ENCODE measurements at places on chromosomes 5 and 9.
A peak's percentile ranks its signal among the peaks of the same experiment; 100 is the strongest.

DNA sequence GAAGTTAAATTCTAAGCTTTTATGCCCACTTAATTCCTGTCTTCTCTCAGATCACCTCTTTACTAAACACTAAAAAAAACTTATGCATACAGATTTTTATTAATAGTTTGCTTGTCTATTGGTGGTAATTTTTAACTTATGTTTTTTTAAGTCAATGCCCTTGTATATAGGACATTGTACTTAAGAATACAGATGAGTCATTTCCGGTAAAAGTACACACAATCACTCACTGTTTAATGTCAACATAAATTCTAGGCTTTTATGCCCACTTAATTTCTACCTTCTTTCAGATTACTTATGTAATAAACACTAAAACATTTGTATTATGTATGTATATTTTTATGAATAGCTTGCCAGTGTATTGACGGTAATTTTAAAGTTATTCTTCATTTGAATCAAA is 872.8 kb upstream of the CDH9 start:
- no peak for DNase-seq

- DNase-seq = peak; percentile 78
Measured at GRCh38 chr5:87340716-87341115, 72.0 kb downstream of the CCNH start.

DNA sequence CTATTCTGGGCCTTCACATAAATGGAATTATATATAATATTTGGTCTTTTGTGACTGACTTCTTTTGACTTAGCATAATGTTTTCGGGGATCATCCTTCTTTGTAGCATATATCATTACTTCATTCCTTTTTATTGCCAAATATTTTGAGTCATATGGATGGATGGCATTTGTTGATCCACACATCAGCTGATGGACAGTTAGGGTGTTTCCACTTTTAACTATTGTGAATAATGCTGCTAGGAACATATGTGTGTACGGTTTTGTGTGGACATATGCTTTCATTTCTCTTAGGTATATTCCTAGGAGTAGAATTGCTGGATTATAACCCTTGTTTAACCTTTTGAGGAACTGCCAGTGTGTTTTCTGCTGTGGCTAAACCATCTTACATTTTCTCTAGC is 249.6 kb downstream of the FANCC start:
- DNase-seq = no peak

GRCh38 chr5:90381213-90381929 is 28.2 kb downstream of the CETN3 start:
- DNase-seq = no peak

DNA sequence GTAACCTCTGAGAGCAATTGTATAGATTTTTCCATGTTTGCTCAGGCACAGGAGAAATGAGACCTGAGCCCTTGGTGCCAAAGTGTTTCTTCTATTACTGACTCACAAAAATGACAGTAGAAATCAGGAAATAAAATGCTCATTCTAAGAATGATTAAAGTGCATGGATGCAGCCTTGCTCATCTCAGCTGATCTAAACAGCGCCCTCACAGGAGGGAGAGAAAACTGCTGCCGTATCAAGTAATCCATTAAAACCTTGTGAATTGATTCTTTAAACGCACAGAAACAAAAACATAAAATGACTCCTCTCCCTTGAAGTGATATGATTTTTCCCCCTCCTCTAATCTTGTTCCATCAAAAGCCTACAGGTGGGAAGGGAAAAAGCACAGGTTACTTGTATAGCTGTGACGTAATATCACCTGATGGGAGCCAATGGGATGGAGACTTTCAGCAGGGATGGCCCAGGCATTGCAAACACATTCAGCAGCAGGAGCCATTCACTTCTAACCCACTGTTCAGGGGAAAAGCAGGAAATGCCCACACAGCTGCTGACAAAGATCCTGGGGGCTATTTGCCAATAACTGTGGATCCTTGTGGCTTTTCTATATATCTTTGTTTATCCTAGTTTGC is 76.7 kb downstream of the PLCXD3 start:
- no peak for DNase-seq

DNA sequence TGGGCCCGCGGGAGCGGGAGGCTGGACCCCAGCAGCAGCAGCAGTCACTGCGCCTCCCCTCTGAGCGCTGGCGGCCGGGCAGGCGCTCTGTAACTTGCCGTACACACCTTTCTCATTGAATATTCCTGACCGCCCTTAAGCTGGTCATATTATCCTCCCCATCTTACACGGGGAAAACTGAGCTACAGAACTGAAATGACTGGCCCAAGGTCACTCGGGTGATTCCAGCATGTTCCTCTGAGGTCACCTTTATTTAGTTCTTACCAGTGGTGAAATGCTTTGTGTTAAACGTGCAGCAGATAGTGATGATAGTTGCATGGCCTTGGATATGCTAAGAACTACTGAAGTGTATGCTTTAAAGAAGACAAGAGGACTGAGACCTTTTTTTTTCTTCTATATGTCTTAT is 607 bp downstream of the UQCRQ start:
- no peak for DNase-seq

DNA sequence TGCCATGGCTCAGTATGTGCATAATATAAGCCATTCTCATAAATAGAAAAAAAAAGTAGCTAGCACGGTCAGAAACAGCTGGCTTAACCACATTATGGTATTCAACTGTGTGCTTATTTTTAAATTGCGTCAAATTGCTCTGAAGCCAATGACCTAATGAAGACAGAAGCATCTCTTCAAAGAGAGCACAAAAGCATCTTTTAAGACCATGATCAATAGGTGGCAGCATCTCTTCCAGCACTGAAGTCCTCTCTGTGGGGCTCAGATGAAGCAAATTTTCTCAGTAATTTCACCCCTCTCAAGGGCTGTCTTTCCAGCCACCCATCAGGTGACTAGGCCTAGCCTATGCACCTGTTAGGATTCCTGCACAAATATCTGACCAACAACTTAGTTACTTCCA is 251.4 kb downstream of the GLIS3 start:
- DNase-seq = peak; percentile 2

DNA sequence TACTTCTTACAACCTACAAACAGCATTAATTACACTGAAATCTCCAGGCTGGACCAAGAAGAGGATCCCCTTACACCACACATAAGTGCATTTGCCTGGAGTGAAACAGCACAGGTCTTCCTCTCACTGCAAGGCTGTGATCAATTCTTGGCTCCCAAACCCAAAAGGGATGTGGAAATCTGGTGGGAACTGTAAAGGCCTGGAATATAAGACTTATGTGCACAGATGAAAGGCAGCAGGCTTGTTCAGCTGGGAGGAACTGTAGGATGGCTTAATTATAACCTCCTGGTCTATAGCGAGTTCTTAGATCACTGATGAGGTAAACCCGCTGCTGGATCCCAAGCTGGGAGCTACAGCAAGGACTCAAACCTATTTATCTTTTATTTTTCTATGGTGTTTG is 182.9 kb upstream of the TNC start:
- DNase-seq = no peak

DNA sequence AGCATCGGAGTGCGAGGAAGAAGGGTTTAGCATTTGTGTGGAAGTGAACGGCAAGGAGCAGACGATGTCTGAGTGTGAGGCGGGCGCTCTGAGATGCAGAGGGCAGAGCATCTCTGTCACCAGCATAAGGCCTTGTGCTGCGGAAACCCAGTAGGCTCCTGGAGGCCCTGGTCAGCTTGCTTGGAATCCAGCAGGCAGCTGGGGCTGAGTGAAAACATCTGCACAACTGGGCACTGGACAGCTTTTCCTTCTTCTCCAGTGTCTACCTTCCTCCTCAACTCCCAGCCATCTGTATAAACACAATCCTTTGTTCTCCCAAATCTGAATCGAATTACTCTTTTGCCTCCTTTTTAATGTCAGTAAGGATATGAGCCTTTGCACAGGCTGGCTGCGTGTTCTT is 72.1 kb downstream of the C7 start:
- DNase-seq = no peak

DNA sequence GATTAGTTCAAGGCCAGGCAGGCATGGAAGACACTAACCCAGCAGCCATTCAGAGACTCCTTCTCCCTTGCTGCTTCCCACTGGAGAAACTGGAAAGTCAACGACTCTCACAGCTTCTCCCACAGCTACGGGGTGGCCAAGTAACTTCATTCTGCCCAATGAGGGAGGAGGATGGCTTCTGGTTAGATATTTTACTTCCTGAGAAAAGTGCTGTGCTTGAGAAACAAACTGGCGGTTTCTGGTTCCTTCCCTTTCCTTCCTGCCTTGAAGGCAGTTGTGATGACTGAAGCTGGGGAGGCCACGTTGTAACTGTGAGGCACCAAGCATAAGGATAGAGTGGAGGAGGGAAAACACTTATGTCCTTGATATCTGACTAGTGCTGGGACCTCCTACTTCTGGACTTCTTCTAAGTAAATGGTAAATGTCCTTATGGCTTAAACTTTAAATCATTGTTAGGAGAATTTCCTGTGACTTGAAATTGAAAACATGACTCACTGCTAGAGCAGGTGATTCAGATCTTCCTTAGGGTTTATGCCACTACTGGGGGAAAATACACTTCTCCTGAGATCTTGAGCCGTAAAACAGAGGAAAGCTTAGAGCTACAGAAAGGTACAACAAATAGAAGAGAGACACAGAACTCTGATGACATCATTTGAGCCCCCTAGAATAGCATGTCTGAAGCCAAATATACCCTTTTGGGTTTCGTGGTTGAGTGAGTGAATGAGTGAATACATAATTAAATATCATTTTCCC is 3.1 kb upstream of the GNPDA1 start:
- peak; percentile 84 for DNase-seq

GRCh38 chr9:36559036-36559695 is 13.5 kb upstream of the MELK start:
- DNase-seq = no peak

- DNase-seq = no peak
Measured at GRCh38 chr9:90114641-90115425, 510.0 kb downstream of the GADD45G start.

GRCh38 chr9:72477930-72478518 is 43.4 kb upstream of the TMC1 start:
- DNase-seq = peak; percentile 39

- no peak for DNase-seq
Measured at GRCh38 chr9:4262735-4263141, 37.1 kb downstream of the GLIS3 start.

DNA sequence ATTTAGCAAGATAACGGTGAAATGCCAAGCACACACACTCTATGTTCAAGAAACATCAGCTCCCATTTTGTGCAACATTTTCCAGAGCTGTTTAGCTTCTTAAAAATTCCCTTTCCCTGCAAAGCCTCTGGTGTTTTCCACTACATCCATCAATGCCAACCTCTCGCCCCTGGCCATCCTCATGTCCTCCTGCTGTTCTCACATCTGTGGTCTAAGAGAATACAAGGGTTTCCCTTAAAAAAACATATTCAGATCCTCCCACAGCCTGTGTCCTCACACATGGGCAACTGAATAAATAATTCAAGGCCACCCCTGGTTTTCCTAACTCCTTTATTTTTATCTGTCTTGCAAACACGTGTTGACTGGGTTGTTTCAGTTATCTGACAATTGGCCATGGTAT is 70.3 kb downstream of the PAPPA start:
- no peak for DNase-seq

- no peak for DNase-seq
Measured at GRCh38 chr9:130284690-130285089, 19.1 kb downstream of the HMCN2 start.

- DNase-seq = no peak
Measured at GRCh38 chr9:128731093-128731492, 7.2 kb upstream of the ZDHHC12 start.

GRCh38 chr5:75519761-75520160 is 8.1 kb downstream of the POLK start:
- no peak for DNase-seq
